ENCODE measurements at places on chromosomes 3 and 15.

GRCh38 chr3:105195260-105195659 is 171.4 kb upstream of the ALCAM start:
- no peak for DNase-seq

DNA sequence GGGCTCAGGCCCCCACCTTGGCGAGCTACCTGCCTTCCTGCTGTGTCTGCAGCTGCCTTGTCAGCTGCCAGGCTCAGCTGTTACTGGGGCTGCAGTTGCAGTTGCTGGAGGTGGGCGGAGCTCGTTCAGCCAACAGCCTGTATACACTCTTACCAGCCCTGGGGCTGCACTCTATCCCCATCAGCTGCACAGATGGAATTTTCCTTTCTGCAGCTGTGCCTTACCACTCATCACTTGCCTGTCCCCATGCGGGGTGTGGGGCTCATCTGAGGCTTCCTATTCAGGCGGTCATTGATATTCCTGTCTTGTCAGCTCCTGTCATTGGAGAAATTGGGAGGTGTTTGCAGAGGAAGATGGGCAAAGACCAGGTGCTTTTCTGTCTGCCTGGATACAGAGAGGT is 9.1 kb upstream of the SYN2 start:
- DNase-seq: no peak

DNA sequence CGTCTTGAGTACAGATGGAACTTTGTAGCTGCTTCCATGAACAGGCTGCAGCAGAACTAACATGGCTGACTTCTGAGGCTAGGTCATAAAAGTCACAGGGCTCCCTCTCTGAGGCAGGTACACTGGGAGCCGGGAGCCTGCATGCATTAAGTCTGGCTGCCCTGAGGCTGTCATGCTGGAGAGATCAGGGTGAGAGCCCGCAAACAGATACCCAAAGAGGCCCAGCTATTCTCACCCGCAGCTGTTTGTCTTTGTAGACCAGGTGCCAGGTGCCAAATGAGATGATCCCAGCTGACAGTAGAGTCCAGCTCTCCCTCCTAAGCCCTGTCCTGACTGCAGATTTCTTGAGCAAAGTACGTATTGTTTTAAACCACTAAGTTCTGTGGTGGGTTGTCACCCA is 8.6 kb upstream of the SLCO3A1 start:
- DNase-seq: no peak

DNA sequence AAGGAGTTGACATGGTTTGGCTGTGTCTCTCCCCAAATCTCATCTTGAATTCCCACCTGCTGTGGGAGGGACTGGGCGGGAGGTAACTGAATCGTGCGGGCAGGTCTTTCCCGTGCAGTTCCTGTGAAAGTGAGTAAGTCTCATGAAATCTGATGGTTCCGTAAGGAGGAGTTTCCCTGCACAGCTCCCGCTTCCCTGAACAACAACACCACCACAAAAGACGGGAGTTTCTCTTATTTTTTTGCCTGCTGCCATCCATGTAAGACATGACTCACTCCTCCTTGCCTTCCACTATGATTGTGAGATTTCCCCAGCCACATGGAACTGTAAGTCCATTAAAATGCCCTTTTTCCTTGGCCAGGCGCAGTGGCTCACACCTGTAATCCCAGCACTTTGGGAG is 22.7 kb downstream of the XXYLT1 start:
- no peak for DNase-seq

DNA sequence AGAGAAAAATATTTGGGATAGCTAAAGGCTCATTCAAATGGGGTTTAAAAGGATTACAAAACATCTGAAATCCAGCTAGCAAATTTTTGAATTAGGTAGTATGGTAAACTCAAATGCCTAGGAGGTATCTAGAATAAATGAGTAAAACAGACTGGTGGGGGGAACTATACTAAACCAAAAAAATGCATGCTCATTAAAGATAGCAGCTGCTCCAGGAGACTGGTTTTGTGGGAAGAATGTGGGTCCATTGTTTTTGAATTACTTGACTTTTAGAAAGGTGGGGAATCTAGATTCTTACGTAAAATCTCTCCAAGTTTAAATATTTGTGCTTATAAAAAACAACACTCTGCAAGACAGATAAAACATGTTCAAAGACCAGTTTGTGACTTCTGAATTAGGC is 73.8 kb downstream of the LEKR1 start:
- DNase-seq: no peak

- no peak for DNase-seq
These were observed 6.9 kb upstream of the CA12 start for GRCh38 chr15:63388511-63388910.

DNA sequence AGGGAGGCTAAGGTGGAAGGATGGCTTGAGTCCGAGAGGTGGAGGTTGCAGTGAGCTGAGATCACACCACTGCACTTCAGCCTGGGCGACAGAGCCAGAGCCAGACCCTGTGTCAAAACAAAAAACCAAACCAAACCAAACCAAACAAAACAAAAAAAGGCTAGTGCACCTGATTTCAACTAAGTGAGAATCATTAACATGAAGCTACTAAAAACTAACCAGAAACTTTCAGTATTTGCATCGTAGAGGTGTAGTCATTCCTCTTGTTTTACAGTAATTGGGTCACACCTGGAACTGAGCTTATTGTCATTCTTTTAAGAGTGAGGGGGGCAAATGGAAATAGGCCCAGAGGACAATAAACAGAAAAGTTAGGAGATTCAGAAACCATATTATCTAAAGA is 58.5 kb downstream of the ST6GAL1 start:
- DNase-seq: no peak

DNA sequence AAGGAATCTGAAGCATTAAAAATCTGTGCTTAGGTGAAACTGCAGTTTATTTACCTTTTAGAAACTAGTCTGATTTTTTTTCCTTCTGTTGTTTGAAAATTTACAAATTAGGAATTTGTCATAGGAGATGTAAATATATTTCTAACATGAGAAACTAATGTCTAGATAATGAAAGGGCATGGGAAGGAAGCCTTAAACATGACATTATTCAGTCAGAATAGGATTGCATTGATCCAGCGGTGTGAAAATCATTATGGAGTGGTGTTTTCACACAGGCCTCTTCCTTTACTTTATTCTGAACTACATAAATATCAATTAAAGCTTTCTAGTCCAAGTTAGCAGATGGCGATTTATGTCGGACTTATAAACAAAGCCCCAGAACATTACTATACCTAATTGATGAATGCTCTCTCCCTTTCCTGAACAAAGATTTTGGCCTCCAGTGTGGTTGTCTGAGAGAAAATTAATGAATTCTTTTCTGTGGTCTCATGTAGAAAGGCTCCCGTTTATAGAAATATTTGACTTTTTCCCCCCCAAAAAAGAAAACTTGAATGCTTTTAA is 37.9 kb downstream of the FNDC3B start:
- DNase-seq: no peak

GRCh38 chr3:123337226-123337625 is 111.7 kb downstream of the ADCY5 start:
- no peak for DNase-seq

DNA sequence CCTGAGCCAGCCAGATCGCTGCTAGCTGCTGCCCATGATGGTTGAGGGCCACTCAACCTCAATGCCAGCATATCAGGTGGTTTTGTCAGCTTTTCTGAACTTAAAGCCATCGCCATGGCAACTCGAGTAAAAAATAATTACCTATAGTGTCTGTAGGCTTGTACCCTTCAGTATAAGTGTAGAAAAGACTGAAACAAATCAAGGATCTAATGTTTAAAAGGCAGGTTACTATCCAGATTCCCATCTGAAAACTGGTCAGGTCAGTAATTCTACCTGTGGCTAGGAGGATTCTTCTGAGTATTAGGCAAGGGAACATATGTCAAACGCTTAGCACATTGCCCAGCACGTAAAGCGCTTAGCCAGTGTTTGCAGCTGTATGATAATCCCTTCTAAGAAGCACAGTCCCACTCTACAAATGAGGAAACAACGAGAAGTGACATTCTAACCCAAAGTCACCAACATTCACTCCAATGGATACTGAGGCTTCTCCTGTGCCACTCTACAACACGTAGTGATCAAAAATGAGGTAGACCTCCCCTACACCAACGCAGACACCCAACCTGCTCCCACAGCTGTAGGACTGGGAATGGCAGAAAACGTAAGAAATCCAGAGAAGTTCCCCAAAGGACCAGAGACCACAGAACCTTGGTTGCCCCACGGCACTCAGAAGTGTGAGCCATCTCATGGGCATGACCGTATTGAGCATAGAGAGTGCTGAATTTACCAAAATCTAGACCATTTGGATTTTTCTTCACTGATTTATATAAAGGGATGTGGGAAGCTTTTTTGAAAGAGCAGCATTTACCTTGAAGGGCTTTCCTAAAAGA is 55.3 kb downstream of the SLTM start:
- DNase-seq: no peak

GRCh38 chr3:188421836-188422540 is 268.0 kb downstream of the LPP start:
- no peak for DNase-seq

GRCh38 chr15:101498076-101498716 is 8.7 kb upstream of the PCSK6 start:
- no peak for DNase-seq

DNA sequence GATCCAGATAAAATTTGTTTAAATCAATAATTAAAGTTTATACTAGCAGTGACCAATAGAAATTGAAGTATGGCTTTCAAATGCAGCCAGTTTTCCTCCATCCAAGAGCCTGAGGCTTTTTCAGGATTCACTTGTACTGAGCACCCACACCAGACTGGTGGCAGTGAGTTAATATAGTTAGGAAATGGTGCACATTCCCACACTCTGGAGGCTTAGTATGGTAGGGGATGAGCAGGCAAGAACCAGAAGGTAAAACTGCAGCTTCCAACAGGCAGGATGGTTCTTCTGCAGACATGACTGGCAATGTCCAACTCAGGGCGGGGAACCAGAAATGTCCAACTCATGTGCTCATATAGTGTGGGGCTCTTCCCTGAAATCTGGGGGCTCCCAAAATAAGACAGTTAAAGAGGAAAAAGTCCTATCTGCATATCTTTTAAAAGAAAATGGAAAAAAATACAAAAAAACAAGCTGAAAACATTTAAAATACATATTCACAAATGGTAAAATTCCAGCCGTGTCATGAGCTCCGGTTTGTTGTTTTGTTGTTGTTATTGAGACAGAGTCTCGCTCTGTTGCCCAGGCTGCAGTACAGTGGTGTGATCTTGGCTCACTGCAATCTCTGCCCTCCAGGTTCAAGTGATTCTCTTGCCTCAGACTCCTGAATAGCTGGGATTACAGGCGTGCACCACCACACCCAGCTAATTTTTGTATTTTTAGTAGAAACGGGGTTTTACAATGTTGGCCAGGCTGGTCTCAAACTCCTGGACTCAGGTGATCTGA is 18.4 kb upstream of the ZNF445 start:
- DNase-seq: no peak

DNA sequence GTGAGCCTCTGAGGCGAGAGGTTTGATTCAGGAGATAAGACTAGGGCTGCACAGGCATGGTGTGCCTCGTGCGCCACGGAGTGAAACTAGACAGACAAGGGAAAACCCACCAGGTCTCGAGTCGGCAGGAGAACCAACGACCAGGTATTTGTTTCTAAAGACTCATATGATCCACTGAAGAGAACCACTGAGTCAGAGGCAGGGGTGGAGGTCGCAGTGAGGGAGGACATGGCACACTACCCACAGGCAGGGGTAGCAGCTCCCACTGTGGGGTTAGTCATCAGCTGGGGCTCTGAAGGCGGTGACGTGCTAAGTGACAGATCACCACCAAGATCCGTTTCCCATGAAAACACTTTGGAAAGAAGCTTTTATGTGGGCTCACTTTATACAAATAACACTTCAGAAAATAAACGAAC is 45.7 kb downstream of the CHSY1 start:
- no peak for DNase-seq

GRCh38 chr3:135456108-135456790 is 509.3 kb upstream of the PPP2R3A start:
- DNase-seq: peak; percentile 31

GRCh38 chr3:179510496-179510895 is 52.2 kb upstream of the ACTL6A start:
- no peak for DNase-seq

DNA sequence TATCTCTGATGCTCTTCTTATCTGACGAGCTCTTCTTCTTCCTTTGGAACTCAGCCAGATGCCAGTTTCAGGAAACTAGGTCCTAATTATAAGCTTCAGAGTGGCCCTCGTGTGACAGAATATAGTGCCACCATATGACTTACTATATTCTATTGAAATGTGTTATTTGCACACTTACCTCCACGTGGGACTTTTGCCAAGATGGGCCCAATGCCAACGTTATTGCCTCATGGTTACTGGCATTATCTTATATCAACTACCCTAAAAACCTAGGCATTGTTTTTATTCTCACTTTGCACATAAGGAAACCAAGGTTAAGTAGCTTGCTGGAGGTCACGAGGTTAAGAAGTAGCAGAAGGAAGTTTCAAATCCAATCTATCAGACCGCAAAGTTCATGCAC is 71.3 kb upstream of the SLCO3A1 start:
- DNase-seq: no peak

DNA sequence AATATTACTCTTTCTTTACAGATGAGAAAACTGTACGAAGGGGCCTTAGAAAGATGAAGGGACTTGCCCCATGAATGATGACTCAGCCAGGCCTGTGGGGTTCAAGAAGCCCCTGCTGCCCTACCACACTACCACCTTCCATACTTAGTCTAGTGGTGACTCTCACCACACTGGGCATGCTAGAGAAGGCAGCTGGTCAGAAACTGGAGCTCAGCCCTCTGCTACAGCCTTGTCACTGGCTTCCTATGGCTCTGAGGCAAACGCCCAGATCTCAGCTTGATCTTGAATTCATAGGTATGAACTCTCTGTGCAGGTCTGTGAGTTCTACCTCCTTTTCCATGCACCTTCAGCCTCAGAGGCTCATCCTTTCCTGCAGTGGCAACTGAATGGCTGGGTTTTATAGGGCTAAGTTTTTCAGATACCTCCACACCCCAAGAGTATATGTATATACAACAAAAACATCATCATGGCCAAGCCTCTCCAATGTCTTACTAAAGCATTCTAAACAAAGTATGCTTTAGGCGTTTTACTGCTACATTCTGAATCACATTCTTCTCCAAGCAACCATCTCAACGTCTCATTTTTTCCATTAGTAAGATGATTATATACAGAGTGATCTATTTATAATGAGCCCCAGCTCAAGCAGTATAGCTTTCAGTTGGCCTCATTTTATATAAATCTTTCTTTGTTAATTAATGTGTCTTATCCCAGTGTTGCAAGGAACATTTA is 234.1 kb downstream of the GREM1 start:
- DNase-seq: no peak

Measured in endothelial cell (in vitro differentiated cells).